Stimulated activated CD4-positive, alpha-beta T cell treated with anti-CD3 and anti-CD28 coated beads, Interleukin-1b, Interleukin-23, amount 100 ng/mL, for 4 hours (primary cell): ENCODE measurements at places on chromosomes 2 and 18.

GRCh38 chr2:180677200-180677599 lies 303.2 kb upstream of the UBE2E3 start:
- DNase-seq = no peak

DNA sequence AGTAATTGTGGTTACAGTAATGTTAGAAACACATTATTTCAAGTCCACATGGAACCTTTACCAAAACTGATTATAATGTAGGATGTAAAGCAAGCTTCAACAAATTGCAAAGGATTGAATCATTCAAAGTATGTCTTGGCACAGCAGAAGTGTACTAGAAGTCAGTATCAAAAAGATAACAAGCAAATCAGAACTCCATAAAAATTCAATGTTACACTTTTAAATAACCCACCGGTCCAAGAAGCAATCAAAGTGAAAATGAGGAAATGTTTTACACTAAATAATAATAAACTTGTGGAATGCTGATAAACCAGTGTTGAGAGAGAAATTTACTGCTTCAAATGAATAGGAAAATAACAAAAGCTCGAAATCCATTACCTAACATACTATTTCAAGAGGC lies 47.7 kb downstream of the TTC21B start:
- DNase-seq = no peak

DNA sequence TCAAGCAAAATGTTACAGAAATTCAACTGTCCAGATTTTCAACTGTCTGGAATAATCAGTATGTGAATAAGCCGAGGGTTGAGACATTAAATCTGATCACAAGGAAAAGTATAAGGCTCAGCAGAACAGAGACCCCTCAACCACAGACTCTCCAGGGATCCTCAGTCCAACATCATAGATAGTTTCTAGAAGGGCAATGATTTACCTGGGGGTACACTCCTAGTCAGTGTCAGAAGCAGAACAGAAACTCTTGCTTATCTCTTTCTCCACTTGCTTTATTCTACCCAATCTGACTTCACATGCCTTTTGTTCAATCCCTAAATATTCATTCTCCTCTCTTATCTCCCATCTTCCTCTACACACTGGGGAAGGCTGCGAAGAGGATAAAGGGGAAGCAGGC lies 36.4 kb downstream of the ICOS start:
- DNase-seq = no peak

GRCh38 chr18:70188113-70188512 lies 17.4 kb downstream of the RTTN start:
- DNase-seq = no peak

DNA sequence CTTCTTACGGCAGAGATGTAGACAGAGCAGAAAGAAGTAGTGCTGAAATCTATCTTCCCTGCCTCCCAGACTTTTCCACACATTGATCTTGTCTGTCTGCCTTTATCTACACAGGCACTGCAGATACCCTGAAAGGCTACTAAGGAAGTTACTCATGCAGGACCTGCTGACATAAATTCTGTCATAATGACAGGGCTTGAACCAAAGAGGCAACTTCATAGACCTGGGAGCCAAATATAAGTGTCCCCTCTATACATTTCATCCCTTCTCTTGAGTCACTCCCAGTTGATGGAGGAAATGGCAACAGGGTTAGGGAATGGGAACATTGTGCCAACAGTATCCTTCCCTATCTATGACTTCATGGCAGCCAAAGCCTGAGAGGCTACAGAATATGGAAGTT lies 157.5 kb downstream of the TNS1 start:
- no peak for DNase-seq

DNA sequence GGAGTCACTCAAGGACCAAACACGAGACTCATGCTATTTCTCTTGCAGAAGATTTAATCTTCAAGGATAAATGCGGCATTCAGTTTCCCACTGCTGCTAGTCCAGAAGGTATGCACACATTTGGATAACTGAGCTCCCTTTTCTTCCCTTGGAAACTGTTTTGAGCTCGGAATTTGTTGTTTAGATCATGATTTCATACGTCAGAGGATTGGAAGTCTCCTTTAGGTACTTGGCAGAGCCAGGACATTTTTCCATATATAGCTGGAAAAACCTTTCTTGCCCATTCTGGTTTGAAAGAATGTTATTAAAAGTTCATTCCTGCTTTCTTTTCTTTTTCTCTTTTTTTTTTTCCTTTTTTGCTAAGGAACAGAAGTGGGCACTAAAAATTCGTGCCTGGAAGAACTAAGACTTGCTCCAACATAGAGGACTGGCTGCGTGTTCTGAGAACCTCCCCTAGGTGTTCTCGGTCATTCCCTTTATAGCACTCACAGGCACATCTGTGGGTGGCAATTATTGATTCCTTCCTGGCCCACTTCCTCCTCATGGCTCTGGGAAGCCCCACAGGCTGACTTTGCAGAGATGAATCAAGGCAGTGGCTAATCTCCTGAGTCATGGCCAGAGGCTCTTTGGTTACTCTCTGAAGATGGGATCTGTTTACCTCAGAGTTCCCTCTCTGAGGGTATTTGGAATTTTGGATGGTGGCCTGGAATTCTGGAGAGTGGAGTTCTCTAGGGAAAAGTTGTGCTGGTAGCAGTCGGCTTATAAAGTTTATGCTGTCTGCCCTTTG lies 104.8 kb downstream of the PLCL1 start:
- DNase-seq = no peak

DNA sequence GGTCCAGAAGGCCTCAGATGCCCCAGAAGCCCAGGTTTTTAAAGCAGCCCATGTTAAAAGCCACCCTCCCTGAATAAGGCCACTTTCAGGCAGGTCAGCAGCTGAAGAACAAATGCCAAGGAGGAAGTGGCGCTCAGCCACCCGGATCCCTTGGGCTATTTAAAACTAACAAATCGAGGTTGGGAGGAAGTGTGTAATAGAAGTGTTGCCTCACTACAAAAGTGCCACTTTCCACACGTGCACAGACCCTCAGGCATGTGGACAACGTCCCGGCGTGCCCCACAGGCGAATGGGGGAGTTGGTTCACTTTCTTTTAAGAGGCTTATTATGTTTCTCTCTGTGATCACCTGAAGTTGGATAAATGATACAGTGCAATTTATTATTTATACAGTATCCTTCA lies 173.8 kb upstream of the SALL3 start:
- no peak for DNase-seq

DNA sequence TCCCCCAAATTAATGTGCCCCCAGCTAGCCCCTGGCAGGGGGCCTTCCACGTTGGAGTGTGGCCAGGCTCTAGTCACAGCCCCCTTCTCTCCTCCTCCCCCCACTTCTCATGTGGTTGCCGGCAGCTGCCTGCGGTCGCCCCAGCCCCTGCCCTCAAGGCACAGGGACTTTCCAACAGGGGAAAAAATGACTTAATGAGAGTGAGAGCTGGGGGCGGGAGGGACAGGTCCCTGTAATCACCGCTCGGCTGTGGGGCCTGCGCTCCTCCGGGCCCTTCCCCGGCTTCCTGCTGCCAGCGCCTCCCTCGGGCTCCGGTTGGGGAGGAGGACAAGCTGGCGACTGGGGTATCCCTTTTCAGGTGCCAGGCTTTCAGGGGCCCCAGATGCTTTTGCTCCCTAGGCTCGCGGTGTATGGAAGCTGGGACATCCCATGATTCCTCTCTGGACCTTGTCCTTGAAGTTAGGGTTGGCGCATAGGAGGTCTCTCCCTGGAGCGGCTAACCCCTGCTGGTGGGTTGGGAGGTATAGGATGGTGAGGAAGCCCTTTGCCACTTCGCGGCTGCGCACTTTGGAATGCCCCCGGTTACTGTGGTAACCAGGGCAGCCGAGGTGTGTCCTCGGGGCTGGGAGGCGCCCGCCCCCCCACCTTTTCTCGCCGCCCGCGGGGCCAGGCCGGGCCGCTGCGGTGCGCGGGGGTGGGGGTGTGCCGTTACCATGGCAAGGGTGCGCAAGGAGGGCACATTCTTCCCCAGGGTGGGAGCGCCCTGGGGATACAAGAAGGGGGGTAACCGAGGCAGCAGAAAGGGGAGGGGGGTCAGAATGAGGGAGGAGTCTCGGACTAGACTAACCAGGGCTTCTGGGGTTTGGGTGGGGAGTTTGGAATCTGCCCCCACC lies 16.1 kb downstream of the WNT10A start:
- peak; percentile 72 for DNase-seq

DNA sequence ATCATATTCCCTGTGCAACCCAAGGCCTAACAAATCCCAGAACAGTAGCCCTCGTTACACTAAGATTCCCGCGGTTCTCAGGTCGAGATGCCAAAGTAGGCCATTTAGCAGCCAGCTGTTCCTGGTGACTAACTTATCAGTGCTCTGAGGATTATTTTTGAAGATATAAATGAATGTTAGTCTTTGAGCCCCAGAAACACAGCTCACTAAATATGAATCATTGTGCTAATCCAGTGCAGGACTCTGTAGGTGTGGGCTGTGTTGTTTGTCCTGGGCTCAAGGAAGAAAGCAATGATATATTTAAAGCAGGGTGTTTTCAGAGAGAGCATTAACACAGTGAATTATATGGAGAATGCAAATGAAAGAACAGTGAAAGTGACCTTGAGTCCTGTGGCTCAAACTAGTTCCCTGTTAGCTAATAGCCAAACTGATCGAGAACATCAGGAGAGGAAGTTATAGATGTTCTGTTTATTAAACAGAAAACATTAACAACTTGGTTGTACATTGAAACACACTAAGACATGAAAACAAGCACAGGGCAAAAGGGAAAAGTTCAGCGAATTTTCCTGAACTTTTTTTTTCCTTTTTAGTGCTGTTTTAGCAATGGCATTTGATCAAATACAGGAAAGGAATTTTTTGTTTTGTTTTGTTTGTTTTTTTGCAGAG lies 228.3 kb downstream of the RNF152 start:
- DNase-seq = no peak

DNA sequence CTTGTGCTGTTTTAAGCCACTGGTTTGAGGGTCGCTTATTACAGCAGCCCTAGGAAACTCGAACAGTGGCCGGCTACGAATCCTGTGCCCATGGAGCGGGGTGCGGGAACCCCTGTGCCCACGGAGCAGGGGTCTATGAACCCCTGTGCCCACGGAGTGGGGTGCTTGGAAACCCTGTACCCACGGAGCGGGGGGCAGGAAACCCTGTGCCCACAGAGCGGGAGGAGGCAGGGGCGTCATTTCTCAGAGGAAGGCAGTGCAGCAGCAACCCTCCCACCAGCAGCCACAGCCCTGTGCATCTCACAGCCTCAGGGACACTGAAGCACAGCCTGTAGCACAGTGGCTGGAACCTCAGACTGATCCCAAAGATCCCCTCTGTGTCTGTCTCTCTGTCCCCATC lies 34.2 kb upstream of the GPC1 start:
- DNase-seq = no peak

DNA sequence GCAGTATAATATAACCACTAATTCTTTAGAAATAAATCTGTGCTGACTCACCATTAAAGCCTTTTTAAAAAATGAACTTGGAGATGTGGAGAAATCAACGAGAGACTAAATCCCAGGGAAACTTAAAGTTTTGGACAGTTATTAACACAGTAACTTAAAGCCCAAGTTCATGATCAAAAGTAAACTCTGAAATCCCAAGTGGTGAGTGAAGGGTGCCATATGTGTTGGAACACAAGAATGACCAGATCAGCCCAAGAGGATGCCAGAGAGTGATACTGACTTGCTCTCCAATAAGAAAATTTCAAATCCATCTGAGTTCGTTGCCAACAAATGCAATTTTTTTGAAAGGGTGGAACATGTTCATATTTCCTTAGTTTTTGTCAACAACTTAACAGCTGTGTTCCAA lies 838.1 kb upstream of the ACVR2A start:
- no peak for DNase-seq

GRCh38 chr2:74502147-74502719 lies 2.8 kb upstream of the LBX2 start:
- no peak for DNase-seq

DNA sequence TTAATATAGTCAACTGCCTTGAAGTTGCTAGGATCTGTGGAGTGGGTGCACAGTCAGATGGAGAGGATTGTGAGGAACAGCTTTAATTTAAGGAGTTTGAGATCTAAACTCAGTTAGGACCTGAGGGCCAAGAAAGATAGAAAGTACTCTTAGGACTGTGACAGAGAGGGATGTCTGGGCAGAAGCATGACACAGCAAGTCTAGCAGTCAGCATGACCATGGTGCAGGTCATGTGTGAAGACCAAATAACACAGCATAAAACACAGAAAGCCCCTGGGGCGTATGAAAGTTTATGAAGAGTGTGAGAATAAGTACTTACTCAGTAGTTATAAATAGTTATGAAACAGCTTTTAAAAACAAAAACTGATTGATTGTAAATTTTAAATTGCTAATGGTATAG lies 107.2 kb downstream of the GALNT1 start:
- no peak for DNase-seq

DNA sequence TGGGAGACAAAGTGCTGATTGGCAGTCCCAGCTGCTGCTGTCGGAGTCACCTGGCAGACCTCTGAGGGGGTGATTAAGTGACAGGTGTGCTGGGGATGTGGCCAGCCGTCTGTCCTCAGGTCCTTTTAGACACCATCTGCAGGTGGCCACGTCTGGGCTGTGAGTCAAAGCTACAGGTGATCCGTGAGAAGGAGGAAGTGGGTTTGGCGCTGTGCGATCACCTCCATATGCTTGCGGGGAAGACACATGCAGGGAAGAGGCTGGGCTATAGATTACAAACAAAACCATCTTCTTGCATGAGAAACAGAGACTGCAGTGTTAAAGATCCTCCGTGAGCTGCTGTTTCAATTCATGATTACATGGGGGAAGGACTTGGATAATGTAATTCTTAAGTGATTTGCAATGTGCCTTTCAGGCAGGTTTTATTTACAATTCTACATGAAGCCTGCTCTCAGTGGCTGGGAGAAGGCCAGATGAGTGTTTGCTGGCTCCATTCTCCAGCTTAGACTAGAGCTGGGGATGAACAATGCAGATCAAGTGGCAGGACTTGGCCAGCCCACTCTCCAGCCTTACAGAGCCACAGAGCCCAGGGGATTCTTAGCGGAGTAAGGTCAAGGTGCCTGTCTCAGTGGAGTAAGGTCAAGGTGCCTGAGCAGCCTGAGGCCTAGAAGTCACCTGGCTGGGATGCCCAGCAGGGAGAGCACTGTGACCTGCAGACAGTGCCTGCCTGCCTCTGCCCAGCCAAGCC lies 87.8 kb downstream of the LYPD1 start:
- DNase-seq = no peak

DNA sequence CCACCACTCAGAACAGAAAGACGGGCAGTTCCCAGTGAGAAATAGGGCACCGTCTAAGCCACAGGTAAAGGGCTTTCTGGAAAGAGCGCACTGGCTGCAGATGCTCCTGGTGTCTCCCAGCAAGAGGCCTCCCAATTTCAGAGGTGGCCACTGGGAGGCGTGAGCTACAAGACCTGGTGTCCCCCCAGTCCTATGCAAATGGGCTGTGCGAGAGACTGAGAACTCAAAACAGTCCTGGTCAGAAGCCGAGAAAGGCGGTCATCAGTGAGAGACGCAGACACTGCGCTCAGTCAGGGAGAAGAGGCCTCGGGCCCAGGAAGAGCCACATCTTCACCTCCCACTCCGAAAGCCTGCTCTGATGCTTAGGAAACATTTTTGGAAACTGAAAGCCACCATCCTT lies 179.5 kb downstream of the EIPR1 start:
- DNase-seq = no peak

DNA sequence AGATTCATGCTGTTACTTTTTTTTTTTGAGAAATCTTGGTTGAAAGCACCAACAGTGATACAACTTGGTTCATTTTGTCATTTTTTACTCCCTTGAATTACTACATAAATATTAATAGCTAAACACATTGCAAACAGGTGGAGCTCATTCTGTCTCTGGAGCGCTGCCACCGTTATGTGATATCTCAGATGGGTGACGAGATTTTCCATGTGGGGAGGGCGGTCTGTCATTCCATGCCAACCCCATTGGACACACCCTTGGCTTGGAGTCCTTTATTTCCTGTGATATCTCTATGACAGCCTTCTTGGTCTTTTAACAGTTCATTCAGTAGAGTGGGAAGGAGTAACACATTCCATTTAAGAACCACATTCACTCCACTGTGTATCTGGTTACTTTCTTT lies 794.8 kb downstream of the SATB2 start:
- no peak for DNase-seq
